ENCODE measurements at places on chromosomes 1 and 21.

GRCh38 chr1:174791863-174792262, 207.9 kb upstream of the CACYBP start:
- no peak for DNase-seq

- no peak for DNase-seq
Observed at GRCh38 chr1:87224201-87224600, 104.5 kb upstream of the LMO4 start.

DNA sequence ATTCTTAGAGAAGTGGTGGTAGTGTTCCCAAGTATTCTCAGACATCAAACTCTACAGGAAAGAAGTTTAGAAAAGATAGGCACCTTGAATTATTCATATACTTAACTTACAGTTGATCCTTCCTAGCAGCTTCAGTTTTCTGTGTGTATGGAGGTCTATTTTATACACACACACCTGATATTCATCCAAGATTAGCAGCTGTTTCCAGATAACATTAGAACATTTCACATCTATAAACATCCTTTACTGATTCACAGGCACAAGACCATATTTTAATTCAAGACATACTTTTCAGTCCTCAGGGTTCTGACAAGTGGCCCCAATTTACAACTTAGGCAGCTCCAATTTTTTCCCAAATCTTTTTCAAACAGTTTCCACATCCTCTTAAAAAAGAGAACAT, 287.8 kb upstream of the USP25 start:
- DNase-seq = no peak

- no peak for DNase-seq
Observed at GRCh38 chr1:103243481-103243880, 135.2 kb upstream of the COL11A1 start.

- no peak for DNase-seq
Observed at GRCh38 chr1:178119628-178120027, 25.7 kb downstream of the RASAL2 start.

- no peak for DNase-seq
Observed at GRCh38 chr1:233337505-233337904, 10.0 kb downstream of the MAP3K21 start.

DNA sequence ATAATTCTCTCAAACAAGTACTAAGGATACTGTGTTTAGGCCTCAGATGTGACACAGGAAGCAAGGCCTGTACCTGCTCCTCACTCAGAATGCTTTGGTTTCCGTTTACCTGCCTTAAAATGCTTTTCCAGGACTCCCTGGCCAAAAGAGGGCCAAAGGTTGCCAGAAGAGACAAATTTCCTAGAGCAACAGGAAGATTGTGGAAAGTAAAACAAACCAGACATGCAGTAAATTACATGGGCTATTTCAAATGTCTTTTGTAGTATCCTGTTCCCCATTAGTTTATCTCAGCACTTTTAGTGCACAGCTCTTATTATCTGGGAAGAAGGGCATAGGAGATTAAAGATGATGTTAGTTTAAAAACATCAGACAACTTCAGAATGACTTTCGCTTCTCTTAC, 280.0 kb downstream of the NFIA start:
- no peak for DNase-seq

DNA sequence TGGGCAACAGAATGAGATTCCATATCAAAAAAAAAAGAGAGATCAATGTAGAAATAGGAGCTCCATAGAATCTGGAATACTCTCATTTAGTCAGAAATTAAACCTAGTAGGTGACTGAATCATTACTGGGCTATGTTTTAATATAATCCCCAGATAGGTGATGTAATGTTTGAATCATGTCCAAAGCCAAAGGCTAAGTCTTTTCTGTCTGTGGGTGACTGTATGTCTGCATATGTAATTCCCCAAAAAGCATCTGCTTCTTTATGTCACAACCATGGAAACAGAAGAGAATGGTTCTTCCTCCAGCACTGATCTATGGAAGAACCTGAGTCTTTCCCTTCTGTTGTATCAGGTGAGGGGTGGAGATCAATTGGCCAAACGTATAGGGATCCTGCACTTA, 5.8 kb downstream of the LAMC2 start:
- DNase-seq = no peak

- no peak for DNase-seq
Observed at GRCh38 chr1:85240174-85240601, 19.3 kb downstream of the C1orf52 start.

GRCh38 chr1:223234534-223234933, 91.5 kb upstream of the TLR5 start:
- DNase-seq = no peak

- DNase-seq = peak; percentile 92
Observed at GRCh38 chr1:161201836-161202712, at the start of gene NDUFS2. TSS of gene NDUFS2 (plus strand) at chr1:161202367. CDS start at chr1:161202386, 19 bp downstream.

All from stimulated activated CD8-positive, alpha-beta memory T cell treated with anti-CD3 and anti-CD28 coated beads, Interleukin-4, amount 100 ng/mL, for 1 hour (primary cell).